ENCODE measurements at places on chromosomes 5 and 9. TPM values are rescaled to one million over a fixed set of nuclear protein-coding genes. Genes with fewer than 3 reads are reported as not detected.

The BNC2 gene
- total RNA-seq: 7.2 TPM

The PCDHA13 gene
- 0.17 TPM for total RNA-seq

The AP3S1 gene
- 79.9 TPM for total RNA-seq

The CD14 gene
- total RNA-seq: 3.0 TPM

The C9orf153 gene
- total RNA-seq: 0.65 TPM

The IRX1 gene
- total RNA-seq: not detected

The TARS1 gene
- total RNA-seq: 139 TPM
